Left kidney (tissue), 8 donors: ENCODE measurements at places on chromosomes 4 and X. TPM values are rescaled to one million over a fixed set of nuclear protein-coding genes. Genes with fewer than 3 reads are reported as not detected.

The MID1 gene
- polyA plus RNA-seq, result 31.6 TPM

The PGM2 gene
- 36.1 TPM for polyA plus RNA-seq

The RGN gene
- 42.7 TPM for polyA plus RNA-seq

The SSX4 gene
- not detected for polyA plus RNA-seq

The VCX3B gene
- polyA plus RNA-seq, result 0.23 TPM

The ZNF185 gene
- polyA plus RNA-seq, result 42.6 TPM

The CXCL8 gene
- polyA plus RNA-seq, result 0.63 TPM
